ENCODE measurements at places on chromosomes 12 and 14.

DNA sequence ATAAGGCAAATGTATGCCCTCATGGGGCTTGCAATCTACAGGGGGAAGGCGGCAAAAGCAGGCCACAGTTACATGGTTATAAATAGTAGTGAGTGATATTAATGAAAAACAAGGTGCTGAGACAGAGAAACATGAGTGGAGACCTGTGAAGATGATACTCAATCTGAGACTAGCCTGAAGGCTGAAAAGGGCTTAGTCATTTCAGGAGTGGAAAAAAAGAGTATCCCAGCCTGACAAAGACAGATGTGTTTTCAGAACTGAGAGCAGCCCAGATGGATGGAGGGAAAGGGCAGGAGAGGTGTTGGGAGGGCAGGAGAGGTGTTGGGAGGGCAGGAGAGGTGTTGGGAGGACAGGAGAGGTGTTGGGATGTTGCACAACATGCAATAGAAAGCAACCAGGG lies 181.9 kb downstream of the C12orf42 start:
- no peak for DNase-seq

DNA sequence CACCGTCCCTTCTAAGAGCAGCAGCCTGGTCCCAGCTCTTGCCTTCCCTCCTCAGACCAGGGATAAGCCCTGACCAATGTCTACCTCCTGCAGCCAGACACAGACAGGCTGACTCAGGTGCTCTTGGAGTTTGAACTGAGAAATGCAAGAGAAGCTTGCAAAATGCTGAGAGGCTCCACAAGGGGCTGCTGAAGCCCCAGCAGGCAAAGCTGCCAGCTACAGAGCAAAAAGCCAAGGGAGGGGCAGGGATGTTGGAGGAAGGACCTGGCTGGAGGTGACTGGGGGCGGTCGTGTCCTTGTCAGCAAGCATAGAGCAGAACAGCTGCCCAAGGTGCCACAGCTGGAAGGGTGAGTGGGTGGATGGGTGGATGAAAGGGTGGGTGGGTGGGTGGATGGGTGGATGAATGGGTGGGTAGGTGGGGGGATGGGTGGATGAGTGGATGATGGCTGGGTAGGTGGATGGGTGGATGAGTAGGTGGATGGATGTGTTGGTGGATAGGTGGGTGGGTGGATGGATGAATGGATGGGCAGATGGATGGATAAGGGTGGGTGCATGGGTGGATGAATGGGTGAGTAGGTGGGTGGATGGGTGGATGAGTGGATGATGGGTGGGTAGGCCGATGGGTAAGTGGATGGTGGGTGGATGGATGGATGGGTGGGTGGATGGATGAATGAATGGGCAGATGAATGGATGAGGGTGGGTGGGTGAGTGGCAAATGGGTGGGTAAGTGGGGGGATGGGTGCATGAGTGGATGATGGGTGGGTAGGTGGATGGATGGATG lies 4.0 kb upstream of the INF2 start:
- no peak for DNase-seq

DNA sequence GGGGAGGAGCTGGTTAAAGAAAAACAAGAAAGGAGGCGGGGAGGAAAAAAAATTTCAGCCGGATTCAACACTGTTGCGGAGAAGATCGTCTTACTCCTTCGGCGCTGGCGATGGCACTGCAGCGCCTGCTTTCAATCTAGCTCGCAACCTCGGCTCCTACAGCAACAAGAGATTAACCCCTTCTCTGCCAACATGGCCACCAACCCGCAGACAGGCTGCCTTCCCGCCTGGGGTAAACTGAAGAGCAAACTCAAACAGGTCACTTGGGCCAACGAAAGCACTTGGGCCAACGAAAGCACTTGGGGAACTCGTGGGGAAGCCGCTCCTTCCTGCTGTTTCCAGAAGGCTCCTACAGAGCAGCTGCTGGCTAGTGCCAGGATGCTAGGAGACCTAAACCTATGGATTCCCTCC lies 73.7 kb downstream of the CIT start:
- no peak for DNase-seq

GRCh38 chr14:105166571-105167302 lies 1.8 kb downstream of the JAG2 start:
- DNase-seq = no peak

GRCh38 chr14:96117101-96117897 lies 78.1 kb downstream of the C14orf132 start:
- no peak for DNase-seq

- DNase-seq = no peak
These were observed 127.2 kb downstream of the OTOGL start for GRCh38 chr12:80226576-80226975.

DNA sequence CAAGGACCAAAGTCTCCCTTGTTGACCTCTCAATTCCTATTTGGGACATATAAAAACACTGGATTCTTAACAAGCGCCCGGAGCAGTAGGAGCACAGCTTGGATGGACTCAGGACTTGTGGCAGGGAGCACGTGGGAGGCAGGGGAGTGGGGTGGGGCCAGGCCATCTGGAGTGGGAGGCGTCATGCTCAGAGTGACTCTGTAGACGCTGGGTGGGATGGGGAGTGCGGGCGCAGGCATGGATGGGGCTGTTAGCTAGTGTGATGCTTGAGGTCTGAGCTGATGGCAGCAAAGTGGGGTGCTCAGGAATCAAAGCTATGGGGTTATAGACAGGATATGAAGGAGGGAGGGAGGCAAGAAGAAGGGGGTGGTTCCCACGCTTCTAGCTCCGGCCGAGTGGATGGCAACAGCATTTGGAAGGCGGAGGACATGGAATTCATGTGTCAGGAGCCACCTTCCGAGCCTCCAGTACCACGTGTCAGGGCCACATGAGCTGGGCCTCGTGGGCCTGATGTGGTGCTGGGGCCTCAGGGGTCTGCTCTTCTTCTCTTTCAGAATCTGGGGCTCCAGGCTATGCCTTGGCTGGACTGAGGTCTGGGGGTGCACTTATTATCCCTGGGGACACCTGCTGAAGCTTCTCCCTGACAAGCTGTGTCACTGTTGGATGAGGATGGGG lies 26.2 kb downstream of the MEG3 start:
- DNase-seq = no peak

GRCh38 chr14:61574514-61574807 lies 120.9 kb upstream of the HIF1A start:
- no peak for DNase-seq

GRCh38 chr12:96241431-96241830 lies 47.3 kb downstream of the ELK3 start:
- no peak for DNase-seq

DNA sequence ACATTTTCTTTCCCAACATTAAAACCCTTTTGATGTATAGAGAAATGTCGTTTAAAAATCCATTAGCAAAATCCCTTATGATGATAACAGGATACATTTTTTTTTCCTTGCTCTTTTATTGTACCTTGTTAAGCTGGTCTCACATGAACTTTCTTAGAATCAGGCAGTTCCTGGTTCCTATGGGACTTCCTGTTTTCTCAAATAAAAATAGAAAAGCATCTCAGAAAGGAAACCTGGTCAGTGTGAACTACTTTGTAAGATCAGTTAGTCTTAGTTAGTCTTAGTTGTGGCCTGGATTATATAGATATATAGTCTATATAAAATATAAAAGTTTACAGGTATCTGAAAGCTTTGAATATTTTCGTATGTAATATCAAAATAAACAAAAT lies 40.3 kb downstream of the LEMD3 start:
- no peak for DNase-seq

DNA sequence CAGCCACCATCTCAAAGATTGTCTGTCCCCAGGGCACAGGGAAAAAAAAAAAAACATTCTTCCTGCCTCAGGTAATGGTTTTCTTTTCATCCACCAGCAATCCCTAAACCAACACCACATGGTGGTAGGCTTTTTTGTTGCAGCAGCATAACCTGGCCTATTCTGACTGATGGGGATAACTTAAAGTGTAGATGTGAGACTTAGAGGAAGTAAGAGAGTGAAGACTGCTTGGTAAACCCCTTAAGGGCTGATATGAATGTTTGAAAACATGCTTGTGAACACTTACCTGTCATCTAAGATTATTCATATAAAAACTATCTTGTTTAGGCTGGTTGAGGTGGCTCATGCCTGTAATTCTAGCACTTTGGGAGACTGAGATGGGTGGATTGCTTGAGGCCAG lies 130.2 kb upstream of the RAP1B start:
- DNase-seq = no peak

DNA sequence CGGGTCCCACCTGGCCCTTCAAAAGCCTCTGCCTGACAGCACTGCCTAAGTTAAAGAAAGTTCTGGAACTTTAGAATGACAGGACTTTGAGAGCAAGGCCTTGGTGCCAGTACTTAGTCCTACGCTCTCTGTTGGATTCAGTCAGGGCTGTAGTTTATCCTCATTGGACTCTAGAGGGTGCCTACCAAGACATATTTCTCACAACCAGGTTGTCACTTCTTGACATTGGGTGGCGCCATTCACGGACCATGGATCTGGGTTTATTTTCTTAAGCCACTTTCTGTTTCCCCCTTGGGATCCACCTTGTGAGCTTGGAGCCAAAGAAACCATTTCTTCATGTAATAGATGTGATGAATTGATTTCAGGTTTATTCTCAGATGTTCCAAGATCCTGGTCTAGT lies 787.0 kb upstream of the TBX3 start:
- DNase-seq = no peak

DNA sequence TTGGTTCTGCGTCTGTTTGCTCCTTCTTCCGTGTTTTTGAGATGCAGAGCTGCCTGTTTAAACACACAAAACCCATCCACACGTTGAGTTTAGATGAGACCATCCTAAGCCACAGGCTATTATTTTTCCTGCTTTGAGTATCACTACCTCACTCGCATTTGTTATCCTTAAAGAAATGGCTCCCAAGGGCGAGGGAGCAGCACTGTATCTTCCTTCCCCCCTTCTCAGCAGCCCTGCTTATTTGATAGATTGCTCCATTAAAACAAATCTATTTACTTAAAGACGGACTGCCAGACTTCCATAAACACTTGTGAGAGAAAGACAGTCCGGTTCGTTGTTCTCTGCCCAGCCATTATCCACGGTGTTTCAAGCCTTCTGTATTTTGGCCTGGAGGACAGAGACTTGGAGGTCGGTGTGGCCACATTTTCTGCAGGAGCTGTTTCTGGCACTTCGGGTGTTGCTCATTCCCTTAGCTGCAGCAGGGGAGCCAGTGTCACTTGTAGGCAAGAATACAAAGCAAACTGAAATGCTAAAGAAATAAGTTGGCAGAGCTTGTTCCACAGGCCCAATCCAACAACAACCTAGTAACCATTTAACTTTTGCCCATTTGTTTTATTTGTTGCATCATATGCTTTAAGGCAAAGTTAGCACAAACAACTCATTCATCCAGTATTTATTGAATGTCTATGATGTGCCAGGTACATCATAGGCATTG lies 275.4 kb downstream of the TTC6 start:
- DNase-seq = no peak

GRCh38 chr14:102979406-102979805 lies 56.9 kb downstream of the AMN start:
- DNase-seq = no peak

GRCh38 chr12:130958557-130959140 lies 4.9 kb downstream of the ADGRD1 start:
- no peak for DNase-seq

GRCh38 chr14:31207287-31207754 lies 272 bp downstream of the HECTD1 start:
- no peak for DNase-seq

- DNase-seq = no peak
These were observed 2.5 kb downstream of the ANG start for GRCh38 chr14:20690848-20691640.

DNA sequence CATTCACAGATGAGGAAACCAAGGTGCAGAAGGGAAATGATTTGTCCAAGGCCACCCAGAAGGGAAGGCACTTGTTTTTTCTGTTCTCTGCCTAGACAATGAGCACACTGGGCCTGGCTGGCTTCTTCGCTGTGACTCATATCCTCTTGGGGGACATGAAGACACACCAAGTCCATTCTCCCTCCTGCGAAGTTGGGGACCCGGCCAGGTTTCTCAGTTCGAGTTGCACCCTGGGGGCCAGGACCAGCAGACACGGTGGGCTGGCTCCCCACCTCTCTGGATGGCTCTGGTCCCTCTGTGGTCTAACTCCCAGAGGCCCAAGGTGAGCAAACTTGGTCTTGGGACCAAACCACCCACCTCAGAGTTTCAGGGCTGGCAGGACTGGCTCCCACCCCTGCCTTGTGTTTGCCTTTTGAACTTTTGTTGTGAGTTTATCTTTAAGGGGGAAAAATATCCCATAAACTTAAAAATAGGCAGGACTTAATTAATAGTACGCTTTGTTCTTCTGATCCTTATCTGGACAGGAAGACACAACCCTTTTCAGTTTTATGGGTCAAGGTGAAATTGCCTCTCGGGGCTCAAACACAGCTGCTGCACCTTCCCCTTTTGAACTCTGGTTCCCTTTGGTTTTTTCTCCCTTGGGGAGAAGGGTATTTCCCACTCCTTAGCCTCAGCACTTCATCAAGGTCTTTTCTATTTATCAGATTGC lies 9.0 kb upstream of the MLEC start:
- DNase-seq = no peak

DNA sequence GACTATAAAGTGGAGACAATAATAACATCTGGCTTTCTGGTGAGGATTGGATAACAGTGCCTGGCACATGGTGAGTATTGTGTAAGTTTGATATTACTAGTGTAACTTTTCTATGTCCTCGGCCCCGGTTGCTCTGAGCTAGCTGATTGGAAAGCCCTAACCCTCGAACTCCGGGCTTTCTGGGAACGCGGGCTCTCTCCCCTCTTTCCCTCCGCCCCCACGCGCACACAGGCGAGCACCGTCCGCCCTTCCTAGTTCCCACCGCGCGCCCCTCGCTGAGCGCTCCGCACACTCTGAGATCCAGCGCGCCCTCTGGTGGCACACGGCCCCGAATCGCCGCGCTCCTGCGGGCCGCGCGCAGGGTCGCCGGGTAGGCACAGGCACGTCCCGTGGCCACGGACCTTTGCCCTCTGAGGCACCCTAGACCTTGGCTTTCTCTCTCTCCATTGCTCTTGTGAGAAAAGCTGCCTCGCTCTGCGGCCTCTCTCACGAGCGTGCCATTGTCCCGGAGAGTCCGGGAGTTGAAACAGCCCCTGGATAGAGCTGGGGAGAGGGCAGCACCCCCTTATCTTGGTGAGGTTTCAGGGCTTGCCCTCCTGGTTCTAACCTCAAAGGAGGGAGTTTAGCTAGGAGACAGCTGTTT lies 23.2 kb upstream of the ESRRB start:
- peak; percentile 53 for DNase-seq

- no peak for DNase-seq
These were observed 33.2 kb downstream of the SRGAP1 start for GRCh38 chr12:63877693-63878092.

GRCh38 chr12:116490471-116490870 lies 68.7 kb upstream of the MAP1LC3B2 start:
- no peak for DNase-seq

DNA sequence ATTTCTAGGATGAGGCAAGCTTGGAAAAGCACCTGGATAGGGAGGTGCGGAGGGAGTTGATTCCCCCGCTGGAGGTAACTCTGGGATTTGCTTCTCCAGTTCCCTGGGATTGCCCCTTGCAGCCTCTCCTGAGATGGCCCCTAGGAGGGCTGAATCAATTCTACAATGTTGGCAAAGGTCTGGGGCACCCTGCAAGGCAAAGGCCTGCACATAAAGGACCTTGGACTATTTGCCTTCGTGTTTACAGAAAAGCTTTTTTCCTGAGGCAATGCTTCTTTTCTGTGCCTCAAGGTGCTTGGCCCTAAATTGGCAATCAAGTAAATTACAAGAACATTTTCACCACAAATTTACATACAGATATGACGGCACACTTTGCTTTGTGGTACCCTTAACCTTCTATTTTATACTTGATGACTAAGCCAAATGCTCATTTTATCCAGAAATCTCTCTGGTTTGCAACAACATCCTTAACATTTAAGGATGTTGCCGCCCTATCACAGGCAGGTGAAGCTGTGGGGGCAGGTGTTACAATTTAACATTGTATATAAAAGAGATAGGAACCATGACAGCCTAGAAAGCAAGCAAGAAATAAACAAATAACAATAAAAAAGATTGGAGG lies 40.3 kb downstream of the TIMELESS start:
- no peak for DNase-seq

All from activated CD8-positive, alpha-beta memory T cell treated with anti-CD3 and anti-CD28 coated beads for 48 hours (primary cell).